CD8-positive, alpha-beta memory T cell (primary cell): ENCODE measurements at places on chromosomes 12 and 14.

- no peak overlapping the region for H3K4me3 ChIP-seq
- H3K36me3 ChIP-seq: no peaks in the 10 kb centered on the region
- no peaks in the 10 kb centered on the region for H3K4me1 ChIP-seq
- H3K27ac ChIP-seq: no peak overlapping the region
- no peaks in the 10 kb centered on the region for H3K27me3 ChIP-seq
These were observed 7.6 kb upstream of the SERPINA1 start for GRCh38 chr14:94395888-94396574.

GRCh38 chr12:6523708-6524107 lies 10.6 kb upstream of the GAPDH start:
- H3K4me1 ChIP-seq: no peaks in the 10 kb centered on the region
- H3K27ac ChIP-seq: no peak overlapping the region
- H3K36me3 ChIP-seq: peaks cover 83% of the 10 kb centered on the region

DNA sequence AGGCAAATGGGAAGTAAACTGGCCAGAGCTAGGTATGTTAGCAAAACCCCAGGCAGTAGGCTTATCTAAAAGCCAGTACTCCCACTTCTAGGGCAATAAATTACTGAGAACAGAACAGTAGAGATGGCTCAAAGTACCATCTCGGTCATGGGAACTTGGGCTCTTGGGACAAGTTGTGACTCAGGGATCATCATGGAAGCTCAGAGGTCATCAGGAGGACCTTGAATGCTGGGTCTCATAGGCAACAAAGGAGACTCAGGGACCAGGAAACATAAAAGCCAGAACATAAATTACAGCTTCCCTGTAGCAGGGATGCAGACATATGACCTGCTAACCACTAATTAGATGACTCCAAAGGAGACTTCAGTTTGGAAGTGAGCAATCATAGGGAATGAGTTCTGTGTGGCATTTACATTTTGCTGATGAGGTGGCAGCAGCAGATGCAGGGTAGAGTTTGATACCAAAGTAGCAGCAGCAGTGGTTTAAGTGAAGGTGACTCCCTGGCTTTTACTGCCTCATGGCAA lies 97.6 kb upstream of the SCAF11 start:
- H3K4me1 ChIP-seq: no peaks in the 10 kb centered on the region
- H3K27me3 ChIP-seq: no peaks in the 10 kb centered on the region
- H3K4me3 ChIP-seq: no peak overlapping the region
- no peaks in the 10 kb centered on the region for H3K36me3 ChIP-seq

DNA sequence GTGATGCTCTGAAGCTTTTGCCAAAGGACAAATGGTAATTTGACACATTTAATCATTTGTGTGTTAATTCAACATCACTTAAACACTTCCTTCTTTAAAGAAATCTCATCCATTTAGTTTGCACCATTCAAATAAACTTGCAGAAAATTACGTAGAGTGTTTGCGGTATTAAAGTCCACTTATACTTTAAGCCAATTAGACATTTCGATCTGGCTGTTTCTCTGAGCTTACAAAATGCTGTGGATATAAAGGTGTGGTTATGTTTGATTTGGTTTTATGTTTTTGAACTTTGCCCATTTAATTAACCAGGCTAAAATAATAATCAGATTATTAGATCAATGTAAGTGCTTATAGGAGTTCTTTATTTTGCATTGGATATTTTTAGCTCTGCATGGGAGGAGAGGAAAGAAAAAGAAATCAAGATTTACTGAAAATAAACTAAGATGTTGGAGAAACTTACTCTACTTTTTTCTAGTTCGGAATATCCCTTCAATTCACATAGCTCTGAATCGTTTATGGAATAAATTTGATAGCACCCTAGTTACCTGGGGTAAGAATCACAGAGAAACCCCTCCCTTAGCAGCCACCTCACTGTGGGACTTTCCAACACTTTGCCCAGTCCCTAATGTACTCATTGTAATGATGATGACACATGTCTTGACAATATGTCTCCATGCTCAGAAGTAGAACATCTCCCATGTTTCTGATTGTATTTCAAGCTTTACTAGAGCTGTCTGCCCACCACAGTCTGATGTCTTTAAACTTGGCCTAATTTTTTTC lies 268.0 kb downstream of the BTG1 start:
- H3K4me1 ChIP-seq: peaks cover 69% of the 10 kb centered on the region
- no peaks in the 10 kb centered on the region for H3K27me3 ChIP-seq
- H3K27ac ChIP-seq: peak overlapping the region; percentile 79
- peak; percentile 66 for DNase-seq
- H3K4me3 ChIP-seq: peak overlapping the region; percentile 9

- no peaks in the 10 kb centered on the region for H3K27me3 ChIP-seq
- H3K36me3 ChIP-seq: no peaks in the 10 kb centered on the region
- peak overlapping the region; percentile 43 for H3K27ac ChIP-seq
- H3K4me3 ChIP-seq: no peak overlapping the region
These were observed 792 bp upstream of the CHD4 start for GRCh38 chr12:6607751-6608591.

- peak overlapping the region; percentile 19 for H3K4me3 ChIP-seq
- no peak overlapping the region for H3K27ac ChIP-seq
- no peaks in the 10 kb centered on the region for H3K27me3 ChIP-seq
- no peaks in the 10 kb centered on the region for H3K36me3 ChIP-seq
- DNase-seq: peak; percentile 82
These were observed 63.8 kb downstream of the PRKCH start for GRCh38 chr14:61385002-61385685.

DNA sequence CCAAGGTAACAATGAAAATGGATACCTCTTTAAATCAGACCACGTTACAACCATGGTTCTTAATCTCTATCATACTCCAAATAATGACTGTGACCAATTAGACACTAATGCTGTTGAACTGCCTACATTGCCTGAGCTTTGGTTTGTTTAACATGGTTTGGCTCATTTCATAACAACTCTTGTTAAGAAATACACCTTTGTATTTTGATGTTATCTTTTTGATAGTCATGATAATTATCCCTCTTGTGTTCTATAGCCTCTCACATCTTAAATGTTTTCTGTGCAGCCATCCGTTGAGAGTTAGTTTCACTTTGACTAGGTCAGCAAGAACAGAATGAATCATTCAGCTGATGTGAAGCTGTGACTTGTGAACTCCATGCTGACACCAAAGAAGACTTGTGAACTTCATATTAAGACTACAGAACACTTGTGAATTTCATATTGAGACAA lies 75.5 kb upstream of the RERGL start:
- no peak overlapping the region for H3K27ac ChIP-seq
- H3K4me1 ChIP-seq: no peaks in the 10 kb centered on the region
- no peaks in the 10 kb centered on the region for H3K36me3 ChIP-seq
- DNase-seq: no peak

- H3K27ac ChIP-seq: no peak overlapping the region
- no peaks in the 10 kb centered on the region for H3K36me3 ChIP-seq
- DNase-seq: no peak
- H3K4me1 ChIP-seq: no peaks in the 10 kb centered on the region
These were observed 92.1 kb downstream of the ETV6 start for GRCh38 chr12:11741434-11742092.

DNA sequence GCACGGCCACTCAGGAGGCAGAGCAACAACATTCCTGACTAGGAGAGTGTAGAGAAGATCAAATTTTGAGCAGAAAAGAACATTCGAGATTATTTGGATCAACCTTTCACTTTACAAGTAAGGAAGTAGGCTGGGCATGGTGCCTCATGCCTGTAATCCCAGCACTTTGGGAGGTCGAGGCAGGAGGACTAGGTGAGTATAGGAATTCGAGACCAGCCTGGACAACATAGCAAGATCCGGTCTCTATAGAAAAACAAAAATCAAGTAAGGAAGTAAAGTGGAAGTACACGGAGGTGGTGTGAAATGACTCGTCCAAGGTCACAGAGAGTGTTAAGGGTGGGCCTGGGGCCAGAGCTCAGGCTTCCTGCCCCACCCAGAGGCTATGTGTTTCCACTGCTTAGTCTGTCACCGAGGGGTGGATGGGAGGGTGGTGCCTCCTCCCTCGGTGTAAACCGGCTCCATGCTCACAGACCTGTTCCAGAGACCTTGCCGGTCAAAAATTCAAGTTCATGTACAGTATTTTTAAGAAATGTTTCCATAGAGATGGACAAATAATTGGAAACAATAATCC lies 51.9 kb downstream of the MAP1LC3B2 start:
- no peaks in the 10 kb centered on the region for H3K27me3 ChIP-seq
- no peak for DNase-seq
- H3K4me3 ChIP-seq: no peak overlapping the region
- no peaks in the 10 kb centered on the region for H3K4me1 ChIP-seq
- no peaks in the 10 kb centered on the region for H3K36me3 ChIP-seq

DNA sequence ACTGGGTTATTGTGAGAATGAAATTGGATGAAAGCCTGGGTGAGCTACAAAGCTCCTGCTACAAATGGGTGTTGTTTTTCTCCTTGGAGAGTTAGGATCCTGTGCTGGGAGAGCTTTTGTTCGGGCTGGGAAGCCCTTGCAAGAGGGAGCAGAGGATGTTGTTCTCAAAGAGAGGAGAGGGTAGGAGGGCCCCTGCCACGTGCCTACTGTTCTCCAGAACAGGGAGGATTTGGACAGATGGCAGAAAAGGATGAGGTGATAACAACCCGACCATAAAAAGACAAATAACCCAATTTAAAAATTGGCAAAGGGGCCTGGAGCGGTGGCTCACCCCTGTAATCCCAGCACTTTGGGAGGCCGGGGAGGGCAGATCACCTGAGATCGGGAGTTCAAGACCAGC lies 68.8 kb downstream of the GALNT16 start:
- H3K36me3 ChIP-seq: no peaks in the 10 kb centered on the region
- no peaks in the 10 kb centered on the region for H3K27me3 ChIP-seq
- no peaks in the 10 kb centered on the region for H3K4me1 ChIP-seq
- H3K27ac ChIP-seq: no peak overlapping the region

- no peaks in the 10 kb centered on the region for H3K27me3 ChIP-seq
- H3K4me1 ChIP-seq: peaks cover 18% of the 10 kb centered on the region
- peak; percentile 32 for DNase-seq
- no peaks in the 10 kb centered on the region for H3K36me3 ChIP-seq
These were observed 15.8 kb upstream of the ANKRD9 start for GRCh38 chr14:102525219-102525928.

- H3K27me3 ChIP-seq: no peaks in the 10 kb centered on the region
- no peak for DNase-seq
- no peak overlapping the region for H3K27ac ChIP-seq
- H3K4me3 ChIP-seq: no peak overlapping the region
- no peaks in the 10 kb centered on the region for H3K36me3 ChIP-seq
These were observed 103.9 kb downstream of the TGFB3 start for GRCh38 chr14:75877884-75878283.

DNA sequence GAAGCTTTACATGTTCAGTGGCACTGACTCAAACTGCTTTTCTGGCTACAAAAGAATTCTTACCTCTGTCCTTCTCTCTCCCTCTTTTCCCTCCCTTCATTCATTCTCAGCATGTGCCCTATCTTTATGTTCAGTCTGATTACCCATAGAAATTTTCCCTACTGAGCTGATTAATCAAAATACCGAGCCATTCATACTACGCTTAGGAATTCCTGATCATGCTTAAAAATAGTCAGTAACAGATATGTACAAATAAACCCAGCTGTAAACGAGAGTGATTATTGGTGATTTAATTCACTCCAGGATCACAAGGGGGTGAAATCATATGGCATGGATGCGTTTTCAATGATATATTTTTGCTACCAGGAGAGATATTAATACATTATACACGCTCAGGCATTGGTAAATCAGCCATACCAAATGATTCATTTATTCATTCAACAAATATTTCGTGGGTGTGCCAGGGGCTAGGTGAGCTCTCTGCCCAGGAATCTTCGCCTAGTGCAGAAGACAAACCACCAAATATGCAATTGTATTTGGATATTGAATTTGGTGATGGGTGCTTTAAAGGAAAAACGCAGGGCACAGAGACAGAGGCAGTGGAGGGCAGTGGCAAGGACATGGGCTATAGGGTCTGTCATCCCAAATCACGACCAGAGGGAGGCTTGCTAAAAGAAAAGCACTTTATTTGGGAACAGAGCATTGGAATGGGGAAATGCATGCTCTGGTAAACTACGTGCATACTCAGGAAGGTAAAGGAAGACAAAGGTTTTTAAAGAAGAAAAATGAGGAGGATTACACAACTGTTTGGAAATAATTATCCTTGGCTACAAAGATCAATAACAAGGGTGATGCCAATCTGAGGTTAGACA lies 13.9 kb upstream of the VRK1 start:
- no peak overlapping the region for H3K27ac ChIP-seq
- H3K36me3 ChIP-seq: no peaks in the 10 kb centered on the region
- H3K4me3 ChIP-seq: no peak overlapping the region
- no peak for DNase-seq
- no peaks in the 10 kb centered on the region for H3K4me1 ChIP-seq

GRCh38 chr14:32561520-32561919 lies 232.4 kb downstream of the AKAP6 start:
- H3K27me3 ChIP-seq: no peaks in the 10 kb centered on the region
- no peak overlapping the region for H3K27ac ChIP-seq
- H3K36me3 ChIP-seq: no peaks in the 10 kb centered on the region
- H3K4me3 ChIP-seq: no peak overlapping the region

DNA sequence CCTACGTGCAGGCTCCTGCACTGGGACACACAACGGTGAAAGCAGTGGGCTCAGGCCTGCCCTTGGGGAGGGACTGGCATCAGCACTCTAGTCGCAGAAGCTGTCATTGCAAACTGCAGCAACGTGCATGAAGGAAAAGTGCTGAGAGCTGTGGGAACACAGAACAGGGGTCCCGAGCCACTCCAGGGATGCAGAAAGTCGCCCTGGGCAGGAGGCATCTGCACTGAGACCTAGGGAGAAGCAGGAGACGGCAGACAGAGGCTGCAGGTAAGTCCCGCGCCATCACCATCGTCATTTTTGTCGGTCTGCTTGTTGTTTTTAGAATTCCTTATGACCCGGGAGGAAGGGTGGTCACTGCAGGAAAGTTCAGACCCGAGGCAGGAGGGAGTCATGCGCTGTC lies 21.6 kb upstream of the RIMBP2 start:
- no peaks in the 10 kb centered on the region for H3K36me3 ChIP-seq
- H3K27me3 ChIP-seq: no peaks in the 10 kb centered on the region
- H3K4me3 ChIP-seq: no peak overlapping the region
- no peak for DNase-seq
- H3K4me1 ChIP-seq: no peaks in the 10 kb centered on the region
- H3K27ac ChIP-seq: no peak overlapping the region

DNA sequence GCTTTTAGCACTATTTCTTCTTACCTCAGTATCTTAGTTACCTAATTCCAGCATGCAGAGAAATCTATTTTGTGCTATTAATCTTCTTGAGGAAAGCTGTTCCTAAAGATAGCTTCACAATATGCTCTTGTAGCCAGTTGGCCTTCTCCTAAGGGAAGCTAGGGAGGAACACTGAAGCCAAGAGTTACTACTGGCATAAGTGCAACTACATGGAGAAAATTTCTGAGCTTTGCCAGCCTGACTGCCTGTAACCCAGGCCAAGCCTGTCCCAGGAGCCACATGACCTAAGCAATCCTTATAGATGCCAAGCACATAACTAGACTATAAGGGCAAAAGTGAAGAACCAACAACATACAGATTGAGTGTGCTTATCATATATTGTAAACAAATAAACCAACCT lies 890.2 kb downstream of the FLRT2 start:
- no peak overlapping the region for H3K27ac ChIP-seq
- H3K4me3 ChIP-seq: no peak overlapping the region
- DNase-seq: no peak
- H3K27me3 ChIP-seq: no peaks in the 10 kb centered on the region
- H3K4me1 ChIP-seq: no peaks in the 10 kb centered on the region
- no peaks in the 10 kb centered on the region for H3K36me3 ChIP-seq
